ENCODE measurements at places on chromosomes 5 and 9.

DNA sequence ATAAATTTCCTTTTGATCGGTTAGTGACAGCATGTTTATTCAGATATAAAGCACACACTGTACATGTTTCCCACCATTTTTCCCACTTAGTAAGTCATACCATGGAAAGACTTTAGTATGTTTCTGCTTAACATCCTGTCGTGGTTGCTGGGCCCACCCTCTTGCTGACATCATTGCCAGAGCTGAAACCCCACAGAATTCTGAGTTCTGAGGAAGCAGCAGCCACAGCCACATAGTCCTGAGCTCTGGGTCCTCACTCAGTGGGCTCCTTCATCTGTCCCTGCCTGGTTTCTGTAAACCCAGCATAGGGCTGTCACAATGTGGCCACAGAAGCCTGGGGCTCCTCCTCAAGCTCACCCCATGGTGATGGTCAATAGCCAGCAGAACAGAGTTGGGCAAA is 441.5 kb downstream of the ENC1 start:
- no peak for DNase-seq

DNA sequence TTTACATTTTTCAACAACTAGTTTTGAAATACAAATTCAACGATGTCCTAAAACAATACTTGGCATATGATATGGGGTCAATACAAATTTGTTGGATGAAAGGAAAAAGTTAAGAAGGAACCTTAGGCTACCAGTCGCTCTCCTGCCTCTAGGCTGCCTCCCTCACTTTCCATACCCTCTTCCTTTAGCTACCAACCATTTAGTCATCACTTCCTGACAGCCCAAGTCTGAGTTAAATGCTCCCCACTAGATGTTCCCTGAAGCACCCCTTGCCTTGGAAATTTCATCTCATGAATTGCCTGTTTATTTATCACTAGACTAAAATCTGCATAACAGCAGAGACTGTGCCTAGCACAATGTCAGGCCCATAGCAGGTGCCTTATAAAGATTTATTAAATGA is 2.7 kb upstream of the LARS1 start:
- DNase-seq = no peak

GRCh38 chr5:54589786-54590185 is 72.2 kb downstream of the SNX18 start:
- DNase-seq = no peak

DNA sequence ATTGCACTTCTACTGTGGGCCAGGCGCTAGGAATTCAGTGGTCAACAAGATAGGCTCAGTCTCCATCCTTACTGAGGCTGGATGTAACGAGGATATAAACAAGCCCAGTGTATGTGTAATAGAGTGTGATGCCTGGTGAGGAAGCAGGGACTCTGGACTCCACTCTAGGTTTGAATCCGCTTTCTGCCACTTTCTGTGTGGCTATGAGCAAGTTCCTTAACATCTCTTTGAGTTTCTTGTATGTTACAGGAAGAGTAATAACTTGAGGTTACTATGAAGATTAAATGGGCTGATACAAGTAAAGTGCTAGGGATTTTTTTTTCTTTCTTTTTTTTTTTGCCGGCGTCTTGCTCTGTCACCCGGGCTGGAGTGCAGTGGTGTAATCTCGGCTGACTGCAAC is 12.4 kb downstream of the DOCK2 start:
- no peak for DNase-seq

- no peak for DNase-seq
These were observed 17.2 kb upstream of the PAM start for GRCh38 chr5:102737805-102738469.

- no peak for DNase-seq
These were observed 22.4 kb upstream of the DEPDC1B start for GRCh38 chr5:60722416-60722815.

- no peak for DNase-seq
These were observed 225.9 kb downstream of the RFX3 start for GRCh38 chr9:3299872-3300271.

DNA sequence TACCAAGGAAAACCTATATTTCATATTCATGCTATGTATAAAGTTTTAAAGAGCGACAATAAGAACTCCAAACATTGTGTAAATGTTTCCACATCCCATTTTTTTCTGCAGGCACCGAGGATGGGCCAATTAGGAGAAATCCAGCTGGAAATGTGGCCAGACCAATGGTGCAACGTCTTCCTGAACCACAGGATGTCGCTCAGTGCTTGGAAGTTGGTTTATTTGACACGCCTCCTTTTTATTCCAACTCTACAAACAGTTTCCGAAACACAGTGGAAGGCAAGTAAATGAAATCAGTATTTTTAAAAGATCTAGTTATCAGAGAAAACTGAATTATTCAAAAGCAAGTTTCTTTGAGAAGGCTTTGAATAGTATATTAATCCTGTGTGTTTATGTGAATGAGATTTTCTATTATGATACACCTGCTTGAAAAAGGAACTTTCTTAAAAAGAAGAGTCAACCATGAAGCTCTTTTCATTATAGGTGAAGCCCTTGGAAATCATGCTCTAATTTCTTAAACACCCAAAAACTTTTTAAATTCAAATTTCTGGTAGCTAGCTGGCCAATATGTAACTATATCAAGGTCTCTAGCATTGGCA is 9.1 kb downstream of the TYRP1 start:
- no peak for DNase-seq

DNA sequence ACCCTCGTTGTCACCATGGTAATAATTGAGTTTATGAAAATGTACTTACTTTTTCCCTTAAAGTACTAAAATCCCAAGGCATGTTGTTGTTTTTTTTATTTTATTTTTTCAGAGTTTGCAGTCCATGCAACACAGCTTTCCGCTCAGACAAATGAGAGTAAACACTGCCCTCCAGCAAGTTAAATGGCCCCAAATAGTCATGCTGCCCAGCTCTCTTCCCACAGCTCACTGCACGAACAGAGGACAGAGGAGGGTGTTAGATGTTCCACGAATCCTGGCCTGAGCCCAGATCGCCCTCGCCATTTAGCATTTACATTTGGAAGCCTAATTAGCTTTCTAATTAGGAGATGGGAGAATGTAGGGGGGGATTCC is 1.9 kb downstream of the NIM1K start:
- DNase-seq = no peak

DNA sequence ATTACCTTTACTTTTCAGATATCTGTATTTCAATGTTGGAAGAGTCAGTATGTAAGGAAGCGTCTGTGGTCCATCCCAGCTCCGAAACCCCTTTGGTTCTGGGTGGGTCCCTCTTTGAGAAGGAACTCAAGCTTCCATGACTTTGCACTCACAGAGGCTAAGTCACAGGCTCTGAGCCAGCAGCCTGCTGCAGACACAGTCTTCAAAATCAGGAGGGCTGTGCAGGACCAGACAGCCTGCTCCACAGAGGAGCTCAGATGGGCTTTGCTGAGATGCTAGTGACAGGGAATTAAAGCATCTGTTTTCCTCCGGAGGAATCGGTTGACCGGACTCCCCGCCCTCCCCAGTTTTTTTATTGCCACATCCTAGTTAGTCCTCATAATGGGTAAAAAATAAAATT is 126.4 kb upstream of the ICE1 start:
- no peak for DNase-seq

- DNase-seq = no peak
These were observed 153.8 kb downstream of the CEMIP2 start for GRCh38 chr9:71614409-71615010.

- DNase-seq = no peak
These were observed 18.7 kb downstream of the MYMK start for GRCh38 chr9:133505901-133506652.

- DNase-seq = no peak
These were observed 1.7 kb downstream of the PTAR1 start for GRCh38 chr9:69757996-69758675.

DNA sequence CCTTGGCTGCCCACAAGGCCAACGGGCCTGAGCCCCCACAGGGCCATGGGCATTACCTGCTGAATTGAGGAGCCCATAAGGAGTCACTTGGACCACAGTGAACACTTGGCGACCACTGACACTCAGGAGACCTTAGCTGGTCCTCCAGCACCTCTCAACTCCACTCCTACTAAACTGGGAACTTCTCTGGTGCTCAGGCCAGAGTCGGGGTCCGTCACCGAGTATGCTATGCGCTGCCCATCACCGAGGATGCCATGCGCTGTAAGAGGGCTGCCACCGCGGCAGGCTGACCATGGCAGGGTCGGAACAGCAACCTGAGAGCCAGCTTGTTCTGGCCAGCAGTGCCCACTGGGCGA is 600 bp upstream of the SQSTM1 start:
- no peak for DNase-seq

DNA sequence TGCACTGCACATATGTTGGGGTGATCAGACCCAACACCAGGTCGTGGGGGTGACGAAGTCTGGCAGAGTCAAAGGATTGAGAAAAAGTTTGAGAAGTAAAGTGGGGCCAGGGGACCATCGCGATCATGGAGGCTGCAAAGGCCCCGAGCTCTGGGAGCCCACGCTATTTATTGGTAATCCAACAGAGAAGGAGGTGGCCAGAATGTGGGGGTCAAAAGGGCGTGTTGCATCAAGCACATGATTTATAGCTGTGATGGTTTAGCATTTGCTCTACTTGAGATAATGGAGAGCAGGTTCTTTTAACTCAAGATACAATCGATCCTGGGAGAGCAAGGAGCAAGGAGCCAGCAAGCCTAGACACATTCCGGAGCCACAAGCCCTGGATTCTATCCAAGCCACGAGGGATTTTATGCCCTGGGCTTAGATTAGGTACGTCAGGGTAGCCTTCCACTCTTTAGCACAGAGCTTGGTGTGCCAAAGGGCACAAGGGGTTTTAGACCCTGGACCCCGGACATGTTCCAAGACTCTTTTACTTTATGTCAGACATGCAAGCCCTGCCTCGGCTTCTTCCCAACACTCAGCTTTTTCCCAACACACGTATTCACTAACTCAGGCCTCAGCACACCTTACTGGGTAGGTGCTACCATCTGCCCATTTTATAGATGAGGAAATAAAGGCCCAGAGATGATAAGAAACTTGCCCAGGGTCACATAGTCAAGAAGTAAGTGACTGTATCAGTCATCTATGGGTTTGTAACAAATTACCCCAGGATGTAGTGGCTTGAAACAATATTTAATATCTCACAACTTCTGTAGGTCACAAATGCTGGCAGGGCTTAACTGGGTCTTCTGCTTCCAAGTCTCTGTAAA is 39.5 kb downstream of the NSUN2 start:
- DNase-seq = no peak

DNA sequence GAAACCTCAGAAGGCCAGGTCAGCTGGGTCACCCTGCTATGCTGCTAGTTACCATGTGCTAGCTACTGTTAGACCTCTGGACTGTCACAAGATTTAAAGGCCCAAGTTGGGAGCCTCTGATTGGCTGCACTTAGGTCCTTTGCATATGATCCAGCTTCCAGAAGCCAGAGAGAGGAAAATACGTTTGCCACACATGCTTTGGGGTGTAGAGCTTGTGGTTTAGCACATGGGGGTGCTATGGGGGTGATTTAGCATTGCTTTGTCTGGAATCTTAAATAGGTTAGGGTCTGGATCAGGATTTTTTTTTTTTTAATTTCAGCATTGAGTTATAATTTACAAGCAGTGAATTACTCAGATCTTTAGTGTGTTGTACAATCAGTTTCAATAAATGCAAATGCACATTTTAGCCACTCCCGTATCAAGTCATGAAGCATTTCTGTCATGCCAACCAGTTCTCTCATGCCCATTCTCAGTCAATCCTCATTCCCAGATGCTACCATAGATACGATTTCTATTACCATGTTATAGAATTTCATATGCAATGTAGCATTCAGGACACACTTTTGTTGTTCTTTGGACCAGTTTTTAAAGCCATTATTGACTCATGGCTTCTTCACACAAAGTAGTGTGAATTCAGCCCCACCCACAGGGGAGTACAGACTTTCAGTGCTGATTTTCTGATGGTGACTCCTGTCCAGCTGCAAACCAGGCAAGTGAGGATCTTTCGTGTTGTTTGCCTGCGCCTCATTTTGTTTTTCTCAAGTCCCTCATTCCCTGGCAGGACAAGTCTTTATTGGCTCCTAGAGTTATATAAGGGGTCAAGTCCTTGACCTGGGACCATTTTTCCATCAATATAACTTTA is 250.4 kb downstream of the LRRC70 start:
- DNase-seq = no peak
